Stimulated activated CD4-positive, alpha-beta T cell treated with anti-CD3 and anti-CD28 coated beads, Interleukin-12 subunit alpha, Interleukin-12 subunit beta, amount 100 ng/mL, for 48 hours (primary cell): ENCODE measurements at places on chromosomes 12 and 14.

DNA sequence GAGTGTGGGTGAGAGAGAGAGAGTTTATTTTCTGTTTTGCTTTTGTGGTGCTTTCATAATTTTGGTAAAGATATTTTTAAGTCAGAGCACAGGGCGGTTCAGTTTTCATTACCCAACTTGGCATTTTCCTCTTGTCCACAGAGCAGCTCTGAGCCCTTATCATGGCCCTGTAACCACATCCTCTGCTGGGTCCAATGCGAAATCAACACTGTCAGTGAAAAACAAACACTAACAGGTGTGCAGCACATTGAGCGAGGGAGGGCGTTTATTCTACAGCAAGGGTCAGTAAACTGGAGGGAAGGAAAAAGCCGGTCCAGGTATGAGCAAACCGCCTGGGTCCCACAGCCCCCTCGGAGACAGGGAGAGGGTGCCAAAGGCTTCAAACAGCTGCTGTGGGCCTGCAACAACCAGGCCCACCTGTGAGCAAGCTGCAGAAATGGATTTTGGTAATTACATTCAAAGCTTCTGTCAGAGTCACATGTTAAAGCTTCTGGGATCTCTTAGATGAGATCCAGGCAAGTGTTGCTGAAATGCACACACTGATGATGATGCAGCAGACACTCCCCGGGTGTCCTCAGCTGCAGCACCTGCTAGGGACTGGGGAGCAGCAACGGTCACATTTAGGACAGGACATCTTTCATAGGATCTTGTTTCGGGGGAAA lies 132.7 kb upstream of the DYRK2 start:
- DNase-seq, result no peak

GRCh38 chr12:121797937-121798786 lies 4.7 kb upstream of the RHOF start:
- no peak for DNase-seq

DNA sequence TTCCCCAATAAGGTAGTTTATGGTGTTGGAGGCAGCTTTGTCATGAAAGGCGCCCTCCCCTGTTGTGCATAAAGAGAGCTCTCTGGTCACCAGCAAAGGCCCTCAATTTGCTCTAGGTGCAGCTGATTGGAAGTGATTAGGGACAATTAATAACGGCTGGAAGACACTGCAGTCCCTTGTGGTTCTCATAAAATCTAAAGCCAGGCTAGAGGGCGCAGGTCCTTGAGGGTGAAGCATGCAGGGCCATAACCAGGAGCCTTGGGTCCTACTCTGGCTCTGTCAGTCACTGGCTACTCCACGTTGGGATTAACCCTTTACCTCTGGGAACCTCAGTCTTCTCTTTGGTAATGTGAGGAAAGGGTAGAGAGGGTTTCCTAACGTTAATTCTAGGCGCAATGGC lies 1.9 kb downstream of the DAAM1 start:
- DNase-seq, result no peak

- no peak for DNase-seq
Measured at GRCh38 chr12:3149515-3150307, 72.5 kb downstream of the TSPAN9 start.

- DNase-seq, result peak; percentile 74
Measured at GRCh38 chr14:64510825-64511671, 6.5 kb downstream of the ZBTB1 start.
